Upper lobe of right lung (tissue), 1 donor: ENCODE measurements at places on chromosomes 1 and 21.
A peak's percentile ranks its signal among the peaks of the same experiment; 100 is the strongest.

- no peak for DNase-seq
Measured at GRCh38 chr1:17759114-17759513, 4.0 kb downstream of the ACTL8 start.

DNA sequence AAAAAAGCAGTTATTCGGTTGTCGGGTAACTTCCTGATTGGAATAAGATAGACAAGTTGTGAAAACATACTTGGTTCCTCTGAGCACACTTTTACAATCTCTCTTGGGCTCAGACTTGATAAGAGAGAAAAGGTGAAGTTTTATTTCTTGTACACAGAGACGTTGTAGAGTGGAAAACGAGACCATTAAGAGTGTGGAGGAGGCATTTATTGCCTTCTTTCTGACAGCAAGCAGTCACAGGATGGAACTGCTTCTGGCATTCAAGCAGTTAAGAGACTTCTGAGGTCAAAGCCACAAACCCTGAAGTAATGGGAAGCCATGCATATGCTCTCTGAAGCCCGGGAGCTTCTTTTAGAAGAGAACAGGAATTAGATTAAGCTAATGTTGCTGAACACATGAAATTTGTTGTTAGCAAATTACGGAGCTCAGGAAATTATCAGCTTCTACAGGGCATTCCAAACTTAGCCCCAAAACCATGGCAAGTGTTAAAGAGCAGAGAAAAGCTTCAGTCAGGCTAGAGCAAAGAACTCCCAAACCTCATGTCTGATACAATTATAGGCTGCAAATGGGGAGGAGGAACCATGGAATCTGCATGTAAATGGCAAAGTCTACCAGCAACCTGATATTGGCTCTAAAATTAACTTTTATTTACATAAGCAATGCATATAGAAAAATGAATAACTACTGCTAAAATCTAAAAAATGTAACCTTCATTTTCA is 26.0 kb downstream of the S1PR1 start:
- no peak for DNase-seq

DNA sequence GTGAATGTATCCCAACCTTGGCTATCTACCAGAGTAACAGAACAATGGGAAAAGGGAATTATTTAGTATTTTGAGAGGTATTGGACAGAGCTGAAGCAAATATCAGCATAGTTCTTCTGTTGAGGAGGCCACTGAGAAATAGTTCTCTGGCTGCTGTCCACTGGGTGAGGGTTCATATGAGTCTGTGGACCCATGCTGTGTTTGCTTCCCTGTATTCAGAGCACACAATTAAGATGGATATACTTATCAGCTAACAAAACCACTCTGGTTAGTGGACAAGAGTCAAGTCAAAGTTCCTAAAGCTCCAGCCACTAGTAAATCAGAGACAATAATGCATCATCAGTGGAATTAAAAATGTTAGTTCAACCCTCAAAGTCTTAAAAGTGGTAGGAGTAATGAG is 66.1 kb downstream of the RGS18 start:
- DNase-seq = no peak

DNA sequence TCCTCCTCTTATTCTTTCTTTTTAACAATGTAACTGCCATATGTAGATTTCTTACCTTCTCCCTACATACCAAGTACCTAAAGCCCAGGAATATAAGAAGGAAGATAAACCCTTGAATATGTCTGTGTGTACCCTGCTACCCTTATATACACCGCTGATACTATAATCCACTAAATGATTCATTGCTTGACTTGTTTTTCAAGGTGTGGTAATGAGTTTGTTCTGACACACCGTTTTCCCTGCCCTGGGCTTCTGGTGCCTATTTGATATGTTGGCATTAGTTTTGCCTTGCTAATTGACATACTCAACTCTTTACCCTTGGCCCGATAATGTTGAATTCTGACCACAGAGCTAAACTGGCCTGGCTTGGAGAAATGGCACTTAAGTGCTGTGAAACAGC is 64.3 kb downstream of the IL23R start:
- DNase-seq = no peak

DNA sequence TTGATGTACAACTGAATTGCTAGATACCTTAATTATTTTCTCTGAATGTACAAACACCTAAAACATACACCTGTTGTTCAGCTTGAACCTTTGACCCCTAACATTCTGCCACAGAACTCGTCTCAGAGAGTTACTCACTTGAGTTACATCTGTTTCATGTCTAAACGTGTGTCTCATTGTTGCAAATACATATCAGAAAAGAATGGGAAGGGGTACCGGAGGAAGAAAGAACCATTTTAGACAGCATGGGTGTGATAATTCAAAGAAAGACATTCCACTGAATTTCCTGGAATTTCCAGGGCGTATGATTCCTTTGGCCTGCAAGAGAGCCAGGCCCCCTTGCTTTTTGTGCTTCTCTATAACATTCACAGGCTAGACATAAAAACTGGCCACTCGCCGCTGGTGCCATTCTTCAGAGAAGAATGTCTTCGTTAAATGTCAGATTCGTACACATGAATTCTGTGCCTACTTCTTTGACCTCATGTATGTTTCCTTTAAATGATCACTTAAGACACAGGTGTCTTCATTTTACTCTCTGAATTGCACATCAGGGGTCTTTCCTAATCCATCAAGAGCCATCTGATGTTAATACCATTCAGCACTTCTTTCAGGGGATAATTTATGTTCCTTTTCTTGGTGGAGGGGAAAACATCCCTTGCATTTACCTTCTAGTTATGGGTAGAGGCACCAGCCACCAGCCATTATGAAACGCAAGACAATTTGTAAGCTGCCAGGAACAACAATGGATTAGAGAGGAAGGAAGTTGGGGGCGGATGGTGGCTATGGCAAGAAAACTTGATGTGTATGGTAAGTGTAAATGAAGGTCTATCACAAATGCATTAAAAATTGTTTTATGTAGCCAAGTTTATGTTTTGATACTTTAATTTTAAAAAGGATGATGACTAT is 12.7 kb downstream of the ATF3 start:
- no peak for DNase-seq

GRCh38 chr1:23627069-23627735 is 64.4 kb upstream of the RPL11 start:
- no peak for DNase-seq

GRCh38 chr1:37922767-37923550 is 23.9 kb downstream of the INPP5B start:
- DNase-seq = no peak

DNA sequence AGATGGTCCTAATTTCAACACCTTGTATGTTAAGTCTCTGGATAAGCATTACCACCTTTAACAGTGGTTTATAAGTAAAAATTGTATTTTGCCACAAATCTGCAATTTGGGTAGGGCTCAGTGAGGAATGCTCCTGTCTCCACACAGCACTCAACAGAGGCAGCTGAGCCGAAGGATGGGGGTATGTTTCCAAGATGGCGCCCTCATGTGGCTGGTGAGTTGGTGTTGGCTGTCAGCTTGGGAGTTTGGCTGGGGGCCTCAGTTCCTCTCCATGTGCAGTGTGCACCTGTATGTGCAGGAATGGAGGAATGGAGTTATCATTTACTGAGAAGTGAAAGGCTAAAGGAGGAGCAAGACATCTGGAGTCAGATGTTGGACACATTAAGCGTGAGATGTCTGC is 136.8 kb downstream of the GABPA start:
- no peak for DNase-seq

DNA sequence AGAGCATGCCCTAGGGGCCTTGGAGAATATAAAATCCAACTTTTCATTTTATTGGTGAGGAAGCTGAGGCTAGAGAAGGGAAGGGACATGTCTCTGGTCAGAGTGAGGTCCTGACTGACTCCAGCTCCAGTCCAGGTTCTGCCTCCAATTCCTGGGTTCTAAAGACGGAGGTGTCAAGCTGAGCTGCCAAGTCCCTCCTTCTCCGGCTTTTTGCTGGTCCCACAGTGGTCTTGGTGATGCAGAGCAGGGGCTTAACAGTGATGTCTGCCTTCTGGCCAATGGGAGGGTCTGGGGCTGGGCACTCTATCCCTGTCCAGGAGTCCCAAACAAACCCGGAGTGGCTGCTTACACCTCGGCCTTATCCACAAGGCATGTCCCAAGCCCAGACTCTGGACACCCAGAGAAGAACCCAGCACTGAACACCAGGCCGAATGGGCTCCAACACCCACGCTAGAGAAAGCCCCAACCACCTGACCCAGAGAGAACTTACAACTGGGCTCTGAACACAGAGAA is 104.8 kb downstream of the EBNA1BP2 start:
- no peak for DNase-seq

DNA sequence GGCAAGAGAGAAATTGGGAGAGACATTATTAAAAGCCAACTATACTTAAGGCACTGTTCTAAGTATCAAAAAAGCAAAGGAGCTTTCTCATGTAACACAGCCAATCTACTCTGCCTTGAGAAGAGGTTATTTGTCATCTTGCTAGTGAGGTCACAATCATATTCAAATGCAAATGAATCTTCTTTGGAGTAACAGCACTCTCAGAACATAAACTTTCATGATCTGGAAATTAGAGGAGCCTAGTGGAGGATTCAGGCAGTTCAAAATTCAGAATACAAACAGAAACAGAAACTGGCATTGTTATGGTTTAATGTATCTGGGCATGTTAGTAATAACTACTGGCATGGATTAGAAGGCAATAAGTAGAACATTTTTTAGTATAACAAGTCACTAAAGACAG is 57.4 kb downstream of the ARID4B start:
- no peak for DNase-seq

DNA sequence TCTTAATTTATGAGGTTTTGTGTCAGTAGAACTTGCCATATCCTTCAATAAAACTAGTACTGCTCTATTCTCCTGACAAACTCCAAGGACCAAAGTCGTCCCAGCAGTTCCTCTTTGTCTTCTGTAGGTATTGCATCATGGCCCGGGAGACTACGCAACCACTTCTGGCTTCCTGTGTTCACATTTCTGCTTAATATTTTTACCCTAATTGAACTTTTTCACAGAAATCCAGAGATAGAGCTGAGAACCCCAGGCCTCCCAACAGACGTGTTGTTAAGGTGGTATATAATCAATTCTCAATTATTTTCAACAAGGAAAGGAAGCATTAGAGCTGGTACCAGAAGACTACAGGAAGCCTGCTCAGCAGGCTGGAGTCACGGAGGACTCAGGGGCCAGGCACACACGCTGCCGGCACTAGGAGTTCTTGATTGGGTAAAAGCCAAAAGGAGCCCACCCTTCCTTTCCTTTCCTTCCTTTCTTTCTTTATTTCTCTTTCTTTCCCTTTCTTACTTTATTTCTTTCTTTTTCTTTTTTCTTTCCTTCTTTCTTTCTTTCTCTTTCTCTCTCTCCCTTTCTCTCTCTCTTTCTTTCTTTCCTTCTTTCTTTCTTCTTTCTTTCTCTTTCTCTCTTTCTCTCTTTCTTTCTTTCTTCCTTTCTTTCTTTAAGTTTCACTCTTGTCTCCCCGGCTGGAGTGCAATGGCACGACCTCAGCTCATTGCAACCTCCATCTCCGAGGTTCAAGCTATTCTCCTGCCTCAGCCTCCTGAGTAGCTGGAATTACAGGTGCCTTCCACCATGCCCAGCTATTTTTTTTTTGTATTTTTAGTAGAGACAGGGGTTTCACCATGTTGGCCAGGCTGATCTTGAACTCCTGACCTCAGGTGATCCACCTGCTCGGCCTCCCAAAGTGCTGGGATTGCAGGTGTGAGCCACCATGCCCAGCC is 173.7 kb downstream of the ZBTB18 start:
- no peak for DNase-seq

- DNase-seq = no peak
Measured at GRCh38 chr21:25373126-25374082, 233.9 kb downstream of the MRPL39 start.

GRCh38 chr1:190373705-190374336 is 103.8 kb downstream of the BRINP3 start:
- no peak for DNase-seq

- DNase-seq = no peak
Measured at GRCh38 chr21:41961282-41961701, 7.5 kb upstream of the C2CD2 start.

DNA sequence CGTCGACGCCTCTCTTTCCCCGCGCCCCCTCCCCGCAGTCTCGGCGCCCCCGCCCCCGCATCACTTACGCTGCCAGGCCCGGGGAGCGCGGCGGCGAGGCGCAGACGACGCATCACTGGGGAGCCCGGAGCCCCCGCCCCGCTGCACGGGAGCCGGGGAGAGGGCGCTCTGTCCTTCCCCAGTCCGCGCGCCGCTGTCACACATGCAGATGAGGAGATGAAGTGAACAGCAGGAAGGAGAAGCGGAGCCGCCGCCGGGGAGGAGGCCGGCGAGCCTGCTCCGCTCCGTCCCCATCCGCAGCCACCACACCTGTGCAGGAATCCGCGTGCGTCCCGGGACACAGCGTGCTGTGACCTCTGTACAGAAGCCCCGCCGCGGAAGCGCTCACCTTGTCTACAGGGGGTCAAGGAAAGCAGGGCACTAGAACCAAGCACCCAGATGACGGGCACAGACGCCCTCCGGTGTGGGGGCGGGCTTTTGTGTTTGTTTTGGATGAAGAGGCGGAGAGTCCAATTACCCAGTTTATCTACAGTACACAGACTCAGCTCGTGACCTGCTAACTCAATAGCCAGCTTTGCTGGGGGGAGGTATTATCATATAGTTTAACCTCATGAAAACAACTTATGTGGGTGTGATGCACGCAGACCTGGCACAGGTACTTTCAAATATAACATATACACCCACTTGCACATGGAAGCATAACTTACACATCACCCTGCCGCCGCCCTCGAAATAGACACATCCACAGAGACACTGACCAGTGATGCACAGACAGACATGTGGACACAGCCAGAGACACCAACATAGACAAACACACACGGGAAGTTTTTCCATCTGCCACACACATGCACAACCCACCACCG is 12.4 kb downstream of the KLHDC8A start:
- peak; percentile 75 for DNase-seq

DNA sequence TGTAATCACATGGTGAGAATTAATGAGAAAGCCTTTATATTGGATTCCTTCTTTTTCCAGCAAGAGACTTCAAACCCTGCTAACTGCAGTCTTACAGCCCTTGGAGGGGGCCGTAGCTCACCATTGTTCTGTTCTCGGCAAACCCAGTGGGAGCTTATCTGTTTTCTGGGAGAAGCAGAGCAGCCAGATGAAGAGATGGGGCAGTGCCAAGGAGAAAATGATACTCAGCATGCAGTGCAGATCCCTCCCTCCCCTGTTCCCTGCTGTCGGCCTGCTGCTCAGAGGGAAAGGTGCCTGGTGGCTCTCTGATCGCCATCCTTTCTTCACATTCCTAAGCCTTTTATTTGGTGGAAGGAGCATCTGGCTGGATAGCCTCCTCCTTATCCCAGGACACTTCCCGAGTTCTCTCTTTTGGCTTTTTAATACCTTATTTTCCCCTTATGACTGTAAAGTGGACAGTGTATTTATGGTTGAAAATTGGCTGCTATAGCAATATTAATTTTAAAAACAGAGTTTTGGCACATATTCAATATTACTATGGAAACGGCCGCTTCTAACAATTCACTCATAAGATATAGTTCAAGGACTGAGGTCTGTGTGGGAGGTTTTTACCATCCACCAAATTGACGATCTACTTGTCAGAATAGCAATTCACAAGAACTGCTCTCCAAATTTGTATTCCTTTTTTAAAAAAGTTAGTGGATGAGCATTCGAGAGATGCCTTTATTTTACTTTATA is 203.4 kb downstream of the CRB1 start:
- DNase-seq = no peak

- DNase-seq = no peak
Measured at GRCh38 chr1:38541223-38541622, 318.3 kb downstream of the RRAGC start.
